LHCN-M2 (cell line): ENCODE measurements at places on chromosomes 6 and 20. TPM values are rescaled to one million over a fixed set of nuclear protein-coding genes. Genes with fewer than 3 reads are reported as not detected.

- peak; percentile 1 for DNase-seq
These were observed 29.7 kb downstream of the CEP162 start for GRCh38 chr6:84197708-84198107.

DNA sequence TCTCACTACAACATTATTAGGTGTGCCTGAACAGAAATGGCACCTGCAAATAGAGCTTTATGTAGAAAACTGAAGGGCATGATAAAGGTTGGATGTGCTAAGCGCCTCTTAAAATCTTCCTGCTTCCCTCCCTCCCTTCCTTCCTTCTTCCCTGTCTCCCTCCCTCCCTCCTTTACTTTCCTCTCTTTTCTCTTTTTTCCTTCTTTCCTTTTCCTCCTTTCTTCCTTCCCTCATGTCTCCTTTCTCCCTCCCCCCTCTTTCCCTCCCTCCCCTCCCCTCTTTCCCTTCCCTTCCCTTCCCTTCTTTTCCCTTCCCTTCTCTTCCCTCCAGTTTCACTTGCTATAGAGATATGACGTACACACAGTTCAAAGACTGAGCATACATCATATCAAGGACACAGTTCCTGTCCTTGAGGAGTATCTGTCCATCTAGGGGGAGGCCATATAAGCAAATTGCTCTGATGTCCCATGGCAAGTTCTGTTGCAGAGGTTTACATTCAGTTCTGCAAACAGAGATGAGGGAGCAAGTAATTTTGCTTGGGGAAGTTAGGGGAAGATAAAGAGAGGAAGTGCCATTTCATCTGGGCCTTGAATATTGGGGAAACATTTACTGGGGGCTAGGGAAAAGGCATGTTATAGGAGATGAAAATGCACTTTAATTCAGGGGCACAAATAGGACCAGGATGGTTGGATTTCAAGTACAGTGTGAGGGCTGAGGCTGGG, 79.0 kb upstream of the EEF1E1 start:
- no peak for DNase-seq

- DNase-seq, result no peak
These were observed 17.0 kb upstream of the CD109 start for GRCh38 chr6:73679009-73679408.

DNA sequence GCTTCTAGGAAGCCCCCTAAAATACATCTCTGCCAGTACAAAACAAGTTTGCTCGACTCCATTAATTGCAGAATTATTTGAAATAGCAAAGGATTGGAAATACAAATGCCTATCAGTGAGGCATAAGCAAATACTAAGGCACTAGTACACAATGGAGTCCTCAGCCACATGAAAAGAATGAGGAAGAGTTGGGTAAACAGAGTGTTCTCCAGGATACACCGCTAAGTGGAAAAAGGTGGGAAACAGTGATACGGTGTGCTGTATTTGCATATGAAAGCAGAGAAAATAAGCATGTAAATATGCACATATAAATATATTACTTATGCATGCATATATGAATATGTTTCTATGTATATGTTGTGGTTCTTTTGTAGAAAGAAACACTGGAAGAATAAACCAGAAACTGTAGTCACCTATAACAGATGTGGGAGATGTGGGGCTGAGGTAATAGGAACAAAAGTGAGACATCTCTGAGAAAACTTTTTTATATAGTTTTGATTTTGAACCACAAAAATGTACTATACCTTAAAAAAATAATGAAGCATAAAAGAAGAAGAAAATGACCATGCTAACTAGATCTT, 143.4 kb upstream of the MYLIP start:
- DNase-seq, result no peak

GRCh38 chr6:113651920-113652319, 205.2 kb upstream of the MARCKS start:
- DNase-seq, result no peak

- DNase-seq, result no peak
These were observed 241.6 kb downstream of the LMBRD1 start for GRCh38 chr6:69555088-69555638.

DNA sequence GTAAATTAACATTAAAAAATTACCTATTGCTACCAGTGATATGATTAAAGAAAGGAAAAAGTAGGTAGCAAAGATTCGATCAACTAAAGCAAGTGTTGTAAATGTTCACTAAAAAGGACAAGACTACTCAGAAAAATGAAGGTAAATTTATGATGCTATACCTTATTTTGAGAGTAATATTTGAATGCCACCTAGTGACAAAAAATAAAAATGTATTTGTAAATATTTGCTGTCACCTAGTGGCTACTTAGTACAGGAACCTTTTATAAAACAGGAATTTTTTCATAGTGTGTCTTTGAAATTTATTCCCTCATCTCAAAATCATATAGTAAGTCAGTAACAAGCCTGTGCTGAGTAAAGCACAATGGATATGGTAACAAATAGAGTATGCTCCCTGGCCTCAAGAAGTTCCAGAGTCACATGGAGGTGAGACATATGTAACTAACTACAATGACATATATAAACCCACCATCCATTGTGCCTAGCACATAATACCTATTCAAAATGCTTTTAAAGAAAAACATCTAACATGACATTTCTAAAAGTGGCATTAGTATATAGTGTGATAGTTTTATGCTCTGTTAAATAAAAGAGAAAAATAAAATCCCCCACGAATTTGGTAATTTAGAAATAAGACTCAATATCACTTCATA, 193.1 kb upstream of the SIM1 start:
- peak; percentile 45 for DNase-seq

- DNase-seq, result no peak
These were observed 37.6 kb downstream of the GOPC start for GRCh38 chr6:117564681-117565080.

- DNase-seq, result peak; percentile 69
These were observed 46.5 kb downstream of the ADTRP start for GRCh38 chr6:11732036-11732631.

- DNase-seq, result no peak
These were observed 56.7 kb upstream of the SGK1 start for GRCh38 chr6:134374491-134375219.

GRCh38 chr6:10526156-10526555, 5.0 kb downstream of the GCNT2 start:
- DNase-seq, result no peak

DNA sequence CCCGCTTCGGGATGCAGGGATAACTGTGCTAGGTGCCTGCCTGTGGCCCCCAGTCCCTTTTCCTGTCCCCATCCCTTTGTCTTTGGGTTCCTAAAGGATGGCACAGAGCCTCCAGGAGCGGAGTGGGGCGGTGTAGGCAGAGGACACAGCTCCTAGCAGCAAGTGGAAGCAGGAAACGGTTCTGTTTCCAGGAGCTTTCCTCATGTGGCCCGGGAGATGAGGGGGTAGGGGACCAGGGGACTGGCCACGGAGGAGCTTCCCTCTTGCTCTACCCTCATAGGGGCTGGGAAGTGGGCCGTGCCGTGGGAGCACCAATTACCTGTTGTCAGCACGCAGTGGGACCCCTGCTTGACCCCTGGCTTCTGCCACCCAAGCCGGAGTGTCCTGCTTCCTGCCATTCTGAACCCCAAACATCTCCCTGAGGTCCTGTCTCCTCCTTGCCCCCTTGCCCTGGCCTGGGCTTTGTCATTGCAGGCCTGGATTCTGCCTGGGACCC, 76.9 kb downstream of the SRC start:
- DNase-seq, result no peak

GRCh38 chr6:166467436-166468000, 84.8 kb upstream of the MPC1 start:
- DNase-seq, result no peak

DNA sequence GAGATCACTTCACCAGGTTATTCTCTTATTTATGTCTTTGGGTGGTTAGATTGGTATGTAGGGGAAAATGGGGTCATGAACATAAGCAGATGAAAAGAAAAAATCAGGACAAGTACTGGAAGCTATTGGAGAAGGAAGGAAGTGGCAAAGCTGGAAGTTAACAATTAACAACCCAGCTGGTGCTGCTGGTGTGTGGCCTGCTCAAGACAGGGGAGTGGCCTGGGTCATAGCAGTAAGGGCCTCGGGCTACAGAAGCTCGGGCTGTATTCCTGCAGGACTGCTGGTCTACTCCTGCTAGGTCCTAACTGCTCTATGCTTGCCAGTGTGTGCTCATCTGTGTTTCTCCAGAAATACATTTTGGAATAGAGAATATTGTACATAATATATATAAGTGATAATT, 19.6 kb downstream of the MYLIP start:
- no peak for DNase-seq

- no peak for DNase-seq
These were observed 148.6 kb downstream of the LRRC1 start for GRCh38 chr6:53943395-53943794.

DNA sequence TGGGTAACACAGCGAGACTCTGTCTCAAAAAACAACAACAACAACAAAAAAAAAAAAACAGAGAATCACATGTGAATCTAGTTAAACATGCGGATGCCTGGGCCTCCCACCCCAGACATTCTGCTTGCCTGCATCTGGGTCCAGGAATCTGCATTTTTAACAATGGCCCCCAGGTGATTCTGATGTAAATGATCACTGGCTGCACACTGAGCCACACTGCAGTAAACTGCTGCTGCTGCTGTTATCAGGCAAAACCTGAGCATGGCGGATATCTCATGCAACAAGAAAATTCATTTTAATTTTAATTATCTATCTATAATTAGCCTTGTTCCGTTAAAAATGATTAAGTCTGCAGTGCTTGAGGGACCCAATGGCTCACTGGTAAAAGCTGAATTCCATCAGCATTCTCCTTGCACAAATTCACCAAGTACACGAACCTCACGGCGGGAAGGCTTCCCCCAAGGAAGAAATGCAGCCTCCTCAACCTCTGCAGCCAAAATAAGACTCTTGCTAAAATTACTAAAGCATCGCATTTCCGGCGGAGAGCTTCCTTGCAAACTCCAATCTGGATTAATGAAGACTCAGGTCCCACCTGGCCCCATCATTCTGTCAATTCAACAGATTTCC, 81.6 kb upstream of the SNX9 start:
- no peak for DNase-seq

- no peak for DNase-seq
These were observed 137.1 kb upstream of the KCNG1 start for GRCh38 chr20:51159981-51160380.

- no peak for DNase-seq
These were observed 54.3 kb downstream of the TAF4 start for GRCh38 chr20:62011403-62011790.

- DNase-seq, result no peak
These were observed 71.5 kb downstream of the CD83 start for GRCh38 chr6:14189074-14189473.

- DNase-seq, result no peak
These were observed 36.8 kb upstream of the RGS17 start for GRCh38 chr6:153167907-153168306.

DNA sequence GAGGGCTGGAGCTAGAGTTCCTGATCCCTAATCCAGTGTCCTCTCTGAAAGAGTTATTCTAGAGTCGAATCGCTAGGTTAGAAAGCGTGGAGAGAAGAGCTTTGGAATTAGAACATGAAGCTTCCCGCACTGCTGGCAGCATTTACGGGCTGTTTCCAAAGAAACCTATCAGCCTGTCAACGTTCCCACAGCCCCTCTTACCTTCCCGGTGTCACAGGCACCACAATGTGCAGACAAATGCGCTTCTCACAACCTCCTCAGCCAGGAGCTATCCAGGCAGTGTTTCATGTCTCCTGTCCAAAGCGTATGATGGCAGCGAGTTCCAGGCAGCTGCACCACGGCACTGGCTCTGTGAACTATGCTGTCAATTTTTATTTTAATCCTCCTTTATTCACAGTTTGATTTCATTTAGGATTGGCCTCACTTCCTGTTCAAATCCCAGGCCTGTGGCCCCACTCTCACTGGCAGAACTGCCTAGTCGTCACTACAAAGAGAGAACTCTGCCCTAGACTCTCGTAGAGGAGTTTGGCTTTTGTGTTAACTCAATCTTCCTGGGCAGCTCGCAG, 322.8 kb upstream of the SOX4 start:
- DNase-seq, result no peak

DNA sequence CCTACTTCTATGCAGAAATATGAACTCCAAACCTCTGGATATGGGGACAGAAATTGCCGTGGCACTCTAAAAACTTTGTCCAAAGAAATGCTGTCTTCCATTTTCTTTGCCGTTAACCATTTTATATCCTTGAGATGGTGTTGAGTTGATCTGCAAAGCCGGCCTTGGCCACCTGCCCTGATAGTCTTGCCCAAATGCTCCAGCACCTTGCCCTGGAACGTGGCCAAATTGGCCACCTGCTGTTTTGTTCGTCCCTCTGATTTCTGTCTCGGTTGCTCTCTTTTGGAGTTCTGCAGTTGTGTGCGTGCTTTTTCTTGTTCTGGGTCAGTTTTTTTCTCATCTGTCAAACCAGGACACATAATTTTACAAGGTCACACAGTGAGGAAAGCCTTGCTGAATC, 239.7 kb upstream of the GMDS start:
- DNase-seq, result no peak

DNA sequence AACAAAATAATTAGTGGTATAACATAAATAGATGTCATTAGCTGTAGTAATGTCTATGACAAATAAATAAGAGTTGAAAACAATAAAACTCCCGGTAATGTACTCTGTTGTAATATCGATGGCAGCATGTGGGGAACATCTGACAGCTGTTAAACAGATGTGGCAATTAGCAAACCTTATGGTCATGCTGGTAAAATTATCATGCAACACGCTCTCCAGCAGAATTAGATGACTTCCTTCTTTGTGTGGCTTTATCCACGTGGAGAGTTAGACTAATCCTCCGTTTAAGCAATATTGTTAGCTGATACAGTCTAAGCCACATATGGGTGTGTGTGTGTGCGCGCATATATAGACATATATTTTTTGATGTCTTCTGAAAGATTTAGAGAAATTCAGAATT, 77.7 kb upstream of the ZFP64 start:
- peak; percentile 32 for DNase-seq

DNA sequence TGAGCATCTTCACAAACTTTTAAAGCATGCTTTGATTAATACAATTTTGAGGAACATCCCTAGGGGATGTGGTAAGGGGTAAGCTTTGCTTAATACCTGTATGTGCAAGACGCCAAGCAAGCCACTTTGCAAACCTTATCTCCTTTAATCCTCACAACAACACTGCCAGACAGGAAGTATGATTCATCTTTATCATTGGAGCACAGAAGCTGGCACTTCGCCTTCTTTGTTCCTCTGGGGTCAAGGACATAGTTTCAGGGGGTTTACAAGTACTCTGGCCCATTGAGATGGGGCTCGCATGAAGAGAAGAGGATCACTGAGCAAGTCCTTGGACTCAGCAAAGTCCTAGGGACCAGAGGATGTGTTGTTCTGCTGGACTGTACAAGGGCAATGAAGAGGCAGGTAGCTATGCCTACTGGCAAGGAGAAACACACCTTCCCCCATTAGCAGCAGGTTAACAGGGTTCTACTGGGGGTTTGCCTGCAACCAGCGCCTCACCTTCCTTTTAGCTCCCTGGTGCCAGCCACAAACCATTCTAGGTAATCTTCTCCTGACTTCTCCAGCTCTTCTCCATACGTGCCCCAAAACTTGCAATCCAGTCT, 8.8 kb downstream of the TMEM244 start:
- DNase-seq, result no peak

RAET1G gene
- 1.2 and 1.3 TPM in 2 replicates for total RNA-seq

PGC gene
- not detected in 2 replicates for total RNA-seq

TREML2 gene
- not detected in 2 replicates for total RNA-seq

PRSS35 gene
- 0.40 TPM in 1 of 2 replicates, not detected in the other for total RNA-seq

DOK5 gene
- not detected in 2 replicates for total RNA-seq

POU5F1 gene
- total RNA-seq, result 0.63 and 1.3 TPM in 2 replicates

TEAD3 gene
- 16.8 and 17.5 TPM in 2 replicates for total RNA-seq

OR2H1 gene
- not detected in 2 replicates for total RNA-seq

SPATS1 gene
- not detected in 2 replicates for total RNA-seq

TRIM10 gene
- total RNA-seq, result not detected in 2 replicates

BMP5 gene
- total RNA-seq, result under 0.01 TPM in 1 of 2 replicates, not detected in the other

PRSS16 gene
- total RNA-seq, result not detected in 2 replicates

NKAIN2 gene
- total RNA-seq, result 0.06 TPM in 1 of 2 replicates, not detected in the other

PDE7B gene
- 1.2 and 1.5 TPM in 2 replicates for total RNA-seq

HDGFL1 gene
- total RNA-seq, result not detected in 2 replicates
